ENCODE measurements at places on chromosomes 3 and 15.
A peak's percentile ranks its signal among the peaks of the same experiment; 100 is the strongest.

GRCh38 chr3:158097593-158098308, 8.5 kb downstream of the SHOX2 start:
- peak; percentile 85 for DNase-seq

GRCh38 chr15:92460023-92460422, 66.3 kb downstream of the ST8SIA2 start:
- DNase-seq = no peak

GRCh38 chr3:70829092-70829491, 516.7 kb upstream of the MDFIC2 start:
- DNase-seq = no peak

GRCh38 chr15:66188464-66188863, 65.1 kb downstream of the MEGF11 start:
- DNase-seq = no peak

GRCh38 chr15:100692246-100692645, 89.9 kb downstream of the ASB7 start:
- no peak for DNase-seq
